SJSA1 (cell line): ENCODE measurements at places on chromosomes 3 and 15.

- DNase-seq = no peak
These were observed 32.6 kb upstream of the ITGA11 start for GRCh38 chr15:68464448-68465090.

DNA sequence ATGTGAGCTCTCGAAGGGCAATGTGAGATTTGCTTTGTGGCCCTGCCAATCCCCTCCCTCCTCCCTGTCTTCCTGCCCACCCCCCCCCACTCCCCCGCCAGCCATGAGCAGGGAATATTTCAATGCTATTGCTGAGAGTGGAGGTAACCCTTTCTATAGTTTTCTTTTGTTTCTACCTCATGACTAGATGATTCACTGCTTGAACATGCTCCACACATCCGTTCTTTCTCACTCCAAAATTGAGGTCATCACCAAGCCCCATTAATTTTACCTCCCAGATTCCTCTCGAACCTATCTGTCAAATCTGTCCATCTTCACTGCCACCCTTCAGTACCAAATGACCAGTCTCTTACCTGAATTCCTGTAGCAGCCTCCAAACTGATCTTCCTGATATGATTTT lies 12.2 kb downstream of the ZNF774 start:
- peak; percentile 67 for DNase-seq

DNA sequence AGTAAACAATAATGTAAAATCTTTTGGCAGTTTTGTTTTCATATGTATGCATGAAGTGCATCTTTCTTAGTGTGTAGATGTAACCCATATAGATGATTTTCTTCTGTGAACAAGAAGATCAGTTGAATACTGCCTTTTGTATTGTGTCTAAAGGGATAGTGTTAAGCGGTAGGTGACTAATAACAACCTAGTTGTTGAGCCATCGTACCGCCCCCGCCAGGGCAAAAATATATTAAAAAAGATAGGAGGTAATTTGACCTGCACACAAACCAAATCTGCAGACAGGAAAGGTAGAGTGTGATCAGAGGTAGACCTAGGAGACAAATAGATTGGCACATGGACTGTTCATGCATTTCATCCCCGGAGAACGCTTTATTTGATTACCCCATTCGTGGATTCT lies 3.3 kb upstream of the GMNC start:
- no peak for DNase-seq

DNA sequence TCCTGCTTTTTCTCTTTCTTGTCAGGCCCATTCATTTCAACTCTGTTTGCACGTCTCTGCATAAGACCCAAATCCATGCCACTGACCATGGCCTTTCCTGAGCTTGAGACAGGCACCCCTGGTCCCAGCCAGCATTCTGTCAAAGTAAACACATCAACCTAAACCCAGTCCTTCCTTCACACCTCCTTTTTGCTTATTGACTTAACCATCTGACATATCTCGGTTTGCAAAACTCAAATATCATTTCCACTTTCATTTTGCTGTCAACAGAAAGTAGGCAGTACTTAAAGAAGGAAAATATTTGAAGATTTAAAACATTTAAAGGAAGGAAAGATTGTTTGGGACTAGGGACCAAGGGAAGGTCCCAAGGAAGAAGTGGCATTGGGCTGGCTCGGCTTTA lies 48.2 kb upstream of the KBTBD8 start:
- DNase-seq = no peak

- no peak for DNase-seq
These were observed 5.0 kb downstream of the ACOX2 start for GRCh38 chr3:58531956-58532355.

GRCh38 chr15:68256675-68257450 lies 20.7 kb upstream of the FEM1B start:
- DNase-seq = no peak

- DNase-seq = no peak
These were observed 151.3 kb downstream of the NR1I2 start for GRCh38 chr3:119933207-119933606.

DNA sequence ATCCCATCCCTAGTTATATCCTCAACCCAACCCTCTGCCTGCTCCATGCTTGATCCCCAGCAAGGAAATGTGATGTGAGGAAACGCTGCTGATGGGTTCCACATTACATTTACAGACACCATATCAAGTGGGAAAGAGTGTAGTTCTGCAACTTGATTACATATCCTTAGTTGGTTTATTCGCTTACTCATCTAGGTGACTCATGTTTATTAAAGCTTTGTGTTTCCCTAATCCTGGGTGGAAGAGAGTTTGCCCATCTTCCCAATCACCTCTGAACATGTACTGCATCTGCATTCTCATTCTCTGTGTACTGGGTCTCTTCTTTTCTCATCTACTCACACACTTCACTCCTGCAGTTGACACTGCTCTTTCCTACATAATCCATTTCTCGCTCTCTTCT lies 91.7 kb upstream of the PDZRN3 start:
- no peak for DNase-seq

GRCh38 chr15:65887565-65887964 lies 18.3 kb downstream of the RAB11A start:
- DNase-seq = no peak

GRCh38 chr3:53230789-53231188 lies 25.0 kb downstream of the TKT start:
- no peak for DNase-seq

DNA sequence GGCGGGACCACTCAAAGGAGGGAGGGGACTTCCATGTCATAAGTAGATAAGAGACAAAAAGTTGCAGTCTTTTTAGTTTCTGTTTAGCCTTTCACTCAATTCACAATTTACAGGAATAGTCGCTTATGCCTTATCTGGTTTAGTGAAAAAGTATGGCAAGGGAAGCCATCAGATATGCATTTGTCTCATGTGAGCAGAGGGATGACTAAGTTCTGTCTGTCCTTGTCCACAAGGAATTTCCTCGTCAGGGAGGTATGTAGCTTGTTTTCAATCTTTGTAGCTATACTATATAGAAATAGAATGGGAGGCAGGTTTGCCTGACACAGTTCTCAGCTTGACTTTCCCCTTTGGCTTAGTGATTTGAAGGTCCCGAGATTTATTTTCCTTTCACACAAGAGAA lies 882.8 kb downstream of the NAALADL2 start:
- DNase-seq = no peak
